ENCODE measurements at places on chromosomes 12 and 14. TPM values are rescaled to one million over a fixed set of nuclear protein-coding genes. Genes with fewer than 3 reads are reported as not detected.

CLEC4C gene
- total RNA-seq = not detected

KRT82 gene
- total RNA-seq = not detected

ADSS1 gene
- 5.4 TPM for total RNA-seq

MMP19 gene
- 4.3 TPM for total RNA-seq

DLGAP5 gene
- 23.4 TPM for total RNA-seq

NELL2 gene
- 28.1 TPM for total RNA-seq

TOGARAM1 gene
- total RNA-seq = 78.8 TPM

MYH6 gene
- total RNA-seq = 0.26 TPM

GPR137C gene
- 14.0 TPM for total RNA-seq

TOMM20L gene
- total RNA-seq = not detected

OTOGL gene
- total RNA-seq = 4.5 TPM

KRT74 gene
- total RNA-seq = not detected

INHBC gene
- not detected for total RNA-seq

KLC1 gene
- 162 TPM for total RNA-seq

POTEG gene
- not detected for total RNA-seq

RSRC2 gene
- 87.4 TPM for total RNA-seq

PLXNC1 gene
- total RNA-seq = 19.0 TPM

ZFHX2 gene
- total RNA-seq = 0.32 TPM

WBP11 gene
- 32.9 TPM for total RNA-seq
